ENCODE measurements at places on chromosomes 5 and 9. TPM values are rescaled to one million over a fixed set of nuclear protein-coding genes. Genes with fewer than 3 reads are reported as not detected.

PTGES gene
- total RNA-seq: 96.6 TPM

GRCh38 chr5:149271195-149271715 is 404 bp upstream of the AFAP1L1 start:
- DNase-seq: peak; percentile 73

DNA sequence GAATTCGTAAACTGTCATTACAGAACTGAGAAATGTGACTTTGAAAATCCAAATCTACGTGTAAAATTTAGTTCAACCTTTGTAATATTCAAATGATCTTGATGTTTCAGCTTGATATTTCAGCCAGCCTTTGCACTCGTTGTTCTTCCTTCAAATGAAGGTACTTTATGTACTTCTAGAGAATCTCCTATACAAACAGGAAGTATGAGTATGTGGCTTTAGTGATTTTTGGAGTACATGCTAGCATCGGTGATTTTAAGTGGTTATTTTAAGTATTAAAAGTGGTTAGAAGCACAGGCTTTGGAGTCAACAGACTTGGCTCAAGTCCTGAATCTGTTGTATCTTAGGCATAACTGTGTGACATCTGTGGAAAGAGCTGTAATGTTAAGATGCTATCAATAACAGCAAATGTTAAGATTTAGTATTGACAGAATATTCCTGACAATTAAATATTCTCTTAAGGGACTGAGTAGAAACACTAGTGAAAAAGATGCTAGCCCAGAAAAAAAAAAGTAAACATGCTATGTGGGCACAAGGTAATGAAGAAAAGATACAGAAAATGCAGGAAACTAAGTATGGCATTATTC is 398.0 kb downstream of the ADGRV1 start:
- peak; percentile 3 for DNase-seq

DNA sequence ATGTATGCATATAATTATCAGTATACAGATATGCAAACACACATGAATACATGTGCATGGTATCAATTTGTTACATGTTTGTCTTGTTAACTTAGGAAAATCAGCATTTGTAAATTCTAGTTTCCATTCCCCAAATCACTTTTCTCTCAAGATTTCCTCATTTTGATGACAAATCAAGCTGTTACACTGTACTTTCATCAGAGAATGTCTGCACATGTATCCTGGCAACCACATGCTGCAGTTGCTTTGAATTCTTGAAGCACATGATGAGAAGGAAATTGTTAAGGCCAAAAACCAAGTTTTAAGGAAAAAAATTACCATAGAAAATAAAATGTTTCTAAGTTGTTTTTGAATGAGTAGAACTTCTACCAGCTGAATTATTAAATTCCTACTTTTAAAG is 1834.5 kb downstream of the EFNA5 start:
- no peak for DNase-seq

DNA sequence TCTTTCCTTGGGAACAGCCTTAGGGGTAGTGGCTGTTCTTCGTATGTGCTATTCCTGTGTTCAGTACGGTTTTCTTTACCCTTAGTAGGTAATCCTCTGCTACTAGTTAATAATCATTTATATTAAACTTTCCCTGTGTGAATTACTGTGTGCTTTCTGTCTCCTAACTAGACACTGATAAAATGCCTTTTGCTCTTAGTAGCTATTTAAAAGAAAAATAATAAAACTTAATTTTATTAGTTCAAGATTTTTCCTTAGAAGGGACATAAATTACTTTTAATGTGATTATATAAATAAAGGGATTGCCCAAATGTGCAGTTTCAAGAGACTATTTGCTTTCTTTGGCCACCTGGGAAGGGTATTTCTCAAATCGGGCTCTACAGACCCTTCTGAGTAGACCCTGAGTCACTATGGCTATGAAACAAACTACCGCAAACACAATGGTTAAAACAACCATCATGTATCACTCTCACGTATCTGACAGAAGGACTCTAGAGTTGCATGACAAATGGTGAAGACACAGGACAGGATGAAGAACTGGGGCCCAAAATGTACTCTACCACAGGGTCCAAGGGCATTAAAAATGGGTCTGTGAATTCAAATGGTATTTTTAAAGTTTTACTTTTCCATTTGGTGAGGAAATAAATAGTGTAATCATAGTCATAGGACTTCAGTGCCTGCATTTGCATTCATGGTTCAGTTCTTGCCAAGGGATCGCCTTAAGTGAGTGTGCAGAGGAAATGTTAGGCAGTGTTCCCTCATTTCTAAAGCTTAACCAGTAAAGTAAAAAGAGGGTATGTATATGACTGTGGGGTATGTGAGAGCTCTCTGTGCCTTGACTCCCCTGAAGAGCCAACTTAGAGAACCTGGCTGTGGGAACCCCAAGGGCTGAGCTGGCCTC is 97.0 kb downstream of the TSSK1B start:
- DNase-seq: peak; percentile 27

CMYA5 gene
- 0.61 TPM for total RNA-seq

GRCh38 chr9:132632413-132633129 is 37.2 kb downstream of the DDX31 start:
- no peak for DNase-seq

HNRNPK gene
- 951 TPM for total RNA-seq

DNA sequence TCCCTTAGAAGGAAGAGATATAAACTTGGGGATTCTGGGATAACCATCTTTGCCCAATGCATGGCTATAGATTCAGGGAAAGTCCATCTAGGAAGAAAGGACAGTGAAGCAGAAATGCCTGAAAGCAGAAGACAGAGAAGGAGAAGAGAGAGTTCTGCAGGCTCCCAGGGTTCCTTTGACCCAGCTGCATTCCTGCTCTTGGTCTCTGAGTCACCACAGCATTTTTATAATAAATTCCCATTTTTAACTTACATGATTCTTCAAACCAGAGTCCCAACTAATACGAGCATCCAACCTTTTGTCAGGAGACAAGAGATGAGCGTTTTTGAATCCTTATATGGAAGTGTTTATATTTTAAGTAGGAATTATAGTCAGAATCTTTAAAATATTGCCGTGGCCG is 12.0 kb upstream of the AOPEP start:
- no peak for DNase-seq
